ENCODE measurements at places on chromosomes 5 and 9.
A peak's percentile ranks its signal among the peaks of the same experiment; 100 is the strongest.

GRCh38 chr5:75472973-75473372 is 38.5 kb downstream of the CERT1 start:
- DNase-seq, result no peak

DNA sequence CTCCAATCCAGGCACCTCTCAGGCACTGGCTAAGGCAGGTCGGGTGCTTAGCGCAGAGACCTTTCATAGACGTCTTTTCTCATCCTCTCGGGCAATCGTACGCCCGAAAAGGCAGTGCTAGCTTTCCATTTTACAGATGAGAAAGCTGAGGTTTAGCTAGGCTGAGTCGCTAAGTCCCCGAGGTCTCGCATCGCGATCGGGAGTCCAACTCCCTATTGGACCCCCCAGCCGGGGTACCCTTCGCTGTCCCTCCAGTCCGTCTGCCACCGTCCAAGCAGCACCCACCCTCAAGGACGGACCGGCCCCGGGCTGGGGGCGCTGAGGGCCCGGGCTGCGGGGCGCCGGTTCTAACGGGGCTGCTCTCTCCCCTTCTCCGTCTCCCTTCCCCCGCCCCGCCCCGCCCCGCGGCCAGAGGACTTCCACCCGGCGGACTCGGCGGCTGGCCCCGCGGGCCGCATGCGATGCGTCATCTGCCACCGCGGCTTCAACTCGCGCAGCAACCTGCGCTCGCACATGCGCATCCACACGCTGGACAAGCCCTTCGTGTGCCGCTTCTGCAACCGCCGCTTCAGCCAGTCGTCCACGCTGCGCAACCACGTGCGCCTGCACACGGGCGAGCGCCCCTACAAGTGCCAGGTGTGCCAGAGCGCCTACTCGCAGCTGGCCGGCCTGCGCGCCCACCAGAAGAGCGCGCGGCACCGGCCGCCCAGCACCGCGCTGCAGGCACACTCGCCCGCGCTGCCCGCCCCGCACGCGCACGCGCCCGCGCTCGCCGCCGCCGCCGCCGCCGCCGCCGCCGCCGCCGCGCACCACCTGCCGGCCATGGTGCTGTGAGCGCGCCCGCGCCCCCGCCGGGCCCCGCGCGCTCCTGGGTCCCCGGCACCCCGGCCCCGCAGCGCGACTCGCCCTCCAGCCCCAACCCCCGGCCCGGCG is 12.5 kb upstream of the EXOSC2 start:
- DNase-seq, result peak; percentile 76

GRCh38 chr5:117315170-117315569 is 740.5 kb upstream of the SEMA6A start:
- DNase-seq, result no peak

DNA sequence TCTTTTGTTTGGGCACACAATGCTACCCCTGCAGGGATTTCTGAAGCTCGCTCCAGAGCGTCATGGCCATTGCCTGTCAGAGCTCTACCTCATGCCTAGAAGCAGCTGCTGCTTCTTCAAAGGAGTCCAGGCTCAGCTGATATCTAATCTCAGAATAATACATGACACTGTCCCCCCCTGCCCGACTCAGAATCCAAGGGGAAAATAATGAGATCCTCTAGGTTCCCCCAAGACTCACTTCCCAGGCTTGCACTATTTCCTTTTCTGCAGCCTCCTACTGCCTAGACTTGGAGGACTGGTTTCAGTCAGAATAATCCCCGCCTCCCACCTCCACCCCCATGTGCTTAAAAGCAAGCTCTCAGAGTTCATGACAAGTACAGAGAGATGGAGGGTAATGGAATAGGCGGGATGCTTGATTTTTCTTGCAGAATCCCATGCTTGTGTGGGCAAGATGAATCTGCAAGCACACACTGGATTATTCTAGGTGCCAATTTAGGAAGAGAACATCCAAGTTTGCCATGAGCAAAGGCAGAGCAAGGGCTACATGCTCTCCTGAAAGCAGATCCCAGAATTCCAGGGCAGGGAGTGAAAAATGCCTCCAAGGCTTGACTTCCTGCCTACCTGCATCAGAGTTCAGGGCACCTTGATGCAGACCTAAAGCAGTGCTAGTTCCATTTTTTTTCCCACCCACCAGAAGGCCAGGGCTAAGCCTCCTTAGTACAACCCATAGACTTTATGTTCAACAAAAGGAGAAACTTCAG is 97.4 kb upstream of the IFNK start:
- no peak for DNase-seq

DNA sequence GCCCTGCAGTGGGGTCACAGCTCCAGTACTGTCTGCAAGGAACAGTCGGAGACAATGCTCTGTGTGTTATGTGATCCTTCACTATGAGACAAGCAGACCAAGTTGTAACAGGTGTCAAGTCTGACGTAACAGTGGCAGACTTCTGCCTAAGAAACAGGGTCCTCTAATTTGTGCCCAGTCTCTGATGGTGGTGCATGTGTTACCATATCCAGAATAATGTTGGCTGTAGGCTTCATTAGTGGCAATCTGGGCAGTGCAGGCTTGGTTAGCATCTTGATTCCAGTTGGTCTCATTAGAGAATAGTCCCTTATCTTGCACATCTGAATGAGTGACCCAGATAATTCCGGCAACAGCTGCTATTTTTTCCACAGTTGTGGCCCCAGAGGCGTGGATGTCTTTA is 33.8 kb downstream of the ZNF131 start:
- no peak for DNase-seq

GRCh38 chr5:42994246-42994554 is 45.9 kb downstream of the ANXA2R start:
- no peak for DNase-seq

DNA sequence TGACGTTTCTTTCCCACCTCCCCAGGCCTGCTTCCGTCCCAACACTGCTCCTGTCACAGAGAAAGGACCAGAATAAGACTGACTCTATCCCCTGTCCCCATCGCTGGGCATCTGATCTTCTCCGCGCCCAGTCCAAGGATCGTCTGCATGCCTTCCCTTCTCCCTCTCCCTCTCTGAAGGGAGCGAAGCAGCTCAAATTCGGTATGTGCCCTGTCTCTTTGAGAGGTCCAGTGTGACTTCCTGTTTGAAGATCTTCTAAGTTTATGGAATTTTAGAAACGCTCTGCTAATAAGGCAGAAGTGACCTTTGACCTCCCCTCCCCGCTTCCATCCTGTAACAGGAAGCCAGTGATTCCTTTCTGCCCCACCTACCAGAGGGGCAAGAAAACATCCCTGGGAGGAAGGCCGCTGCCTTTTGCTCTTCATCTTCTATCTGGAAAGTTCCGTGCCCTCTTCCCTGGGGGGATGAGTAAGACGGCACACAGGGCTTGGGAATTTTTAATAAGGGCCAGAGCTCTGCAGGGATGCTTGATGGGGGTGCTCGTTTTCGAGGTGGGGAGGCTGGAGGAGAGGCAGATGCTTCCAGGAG is 40.7 kb upstream of the RNU6ATAC start:
- no peak for DNase-seq

DNA sequence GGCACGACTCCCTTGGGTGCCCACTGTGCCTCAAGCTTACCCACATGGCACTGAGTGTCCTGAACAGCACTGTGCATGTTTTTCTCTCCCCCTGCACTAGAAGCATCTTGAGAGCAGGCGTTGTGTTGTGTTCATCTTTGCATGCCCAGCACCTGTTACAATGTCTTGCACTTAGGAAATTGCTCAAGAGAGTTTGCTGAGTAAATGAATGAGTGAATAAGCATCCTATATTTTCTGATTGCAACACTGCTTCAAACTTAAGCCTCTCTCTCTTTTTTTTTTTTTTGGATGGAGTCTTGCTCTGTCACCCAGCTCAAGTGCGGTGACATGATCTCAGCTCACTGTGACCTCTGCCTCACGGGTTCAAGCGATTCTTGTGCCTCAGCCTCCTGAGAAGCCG is 94.5 kb downstream of the LMNB1 start:
- no peak for DNase-seq

DNA sequence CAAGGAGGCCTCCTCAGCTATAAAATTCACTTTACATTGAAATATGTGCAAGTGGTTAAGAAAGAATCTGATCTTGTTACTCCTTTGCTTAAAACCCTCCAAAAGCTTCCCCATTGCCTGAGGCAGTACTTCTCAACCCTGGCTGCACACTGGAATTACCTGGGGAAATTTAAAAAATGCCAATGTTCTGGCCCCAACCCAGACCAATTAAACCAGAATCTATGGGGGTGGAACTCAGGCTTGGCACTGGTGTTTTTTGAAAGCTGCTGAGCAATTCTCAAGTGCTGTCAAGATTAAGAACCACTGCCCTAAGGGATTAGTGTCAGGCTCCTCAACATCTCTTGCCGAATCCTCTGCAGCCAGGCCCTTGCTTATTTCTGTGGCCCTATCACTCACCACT is 269.6 kb downstream of the ELAVL2 start:
- no peak for DNase-seq

- DNase-seq, result no peak
Measured at GRCh38 chr5:54671111-54671531, 153.6 kb downstream of the SNX18 start.

DNA sequence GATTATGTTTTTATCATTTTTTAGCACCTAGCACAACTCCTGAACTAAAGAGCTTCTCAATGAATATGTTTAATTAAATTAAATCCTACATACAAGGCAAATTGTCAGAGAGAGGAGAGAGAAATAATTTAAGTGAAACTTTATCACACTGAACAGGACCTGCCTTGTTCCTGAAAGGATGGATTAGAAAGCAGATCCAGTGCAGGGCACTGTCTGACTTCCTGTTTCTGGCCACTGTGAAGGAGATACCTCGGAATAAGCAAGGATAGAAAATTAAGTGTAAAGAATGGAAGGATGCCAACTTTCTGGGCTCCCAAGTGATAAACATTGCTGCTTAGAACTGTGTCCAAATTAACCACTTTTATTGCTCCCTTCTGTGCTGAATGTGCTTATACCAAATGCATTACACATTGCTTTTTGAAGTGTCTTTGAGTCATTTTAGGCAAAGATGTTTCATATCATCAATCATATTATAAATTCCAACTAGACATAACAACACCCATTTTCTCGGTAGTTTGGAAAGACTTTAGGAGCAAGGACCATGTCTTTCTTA is 89.1 kb upstream of the SPDL1 start:
- DNase-seq, result no peak

DNA sequence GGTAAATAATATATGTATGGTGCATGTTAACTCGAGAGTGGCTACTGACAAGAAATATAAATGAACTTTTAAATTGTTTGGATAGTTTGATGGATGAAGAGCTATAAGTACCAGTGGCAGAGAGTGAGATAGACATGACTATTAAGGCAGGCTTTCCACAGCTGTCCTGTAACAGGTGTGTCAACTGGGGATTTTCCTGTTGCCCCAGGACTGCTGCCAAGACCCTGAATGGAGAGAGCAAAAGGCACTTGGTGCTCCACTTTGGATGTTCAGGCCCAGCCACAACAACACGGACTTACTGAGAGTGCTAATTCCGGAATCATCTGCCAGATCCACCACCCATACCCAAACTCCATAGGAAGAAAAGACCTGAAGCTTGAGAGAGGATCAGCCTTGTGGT is 215.1 kb downstream of the SEC61B start:
- no peak for DNase-seq
